ENCODE measurements at places on chromosomes 12 and 14.

- DNase-seq: no peak
Measured at GRCh38 chr14:104392001-104392395, 187.6 kb upstream of the C14orf180 start.

- no peak for DNase-seq
Measured at GRCh38 chr14:44830371-44830770, 131.4 kb downstream of the KLHL28 start.

DNA sequence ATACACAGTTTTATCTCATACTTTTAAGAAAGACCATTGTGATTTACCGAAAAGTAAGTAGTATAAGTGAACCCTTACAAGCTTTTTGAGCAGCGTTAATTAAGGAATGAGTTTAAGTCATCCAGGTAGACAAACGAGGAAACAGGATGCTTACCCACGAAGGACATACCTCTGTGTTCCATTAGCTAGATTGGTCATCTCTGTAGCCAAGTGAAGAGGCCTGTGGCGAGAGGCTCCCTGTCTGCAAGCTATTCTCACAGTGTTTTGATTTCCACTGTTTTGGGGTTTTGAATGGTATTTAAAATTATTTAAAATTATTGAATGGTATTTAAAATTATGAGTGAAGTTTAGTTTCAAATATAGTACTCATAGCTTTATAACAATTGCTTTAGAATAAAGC is 342.1 kb upstream of the RGS6 start:
- no peak for DNase-seq

- peak; percentile 59 for DNase-seq
Measured at GRCh38 chr12:80441921-80442320, 2.1 kb upstream of the PTPRQ start.

GRCh38 chr14:101151226-101151926 is 247.9 kb upstream of the RTL1 start:
- DNase-seq: no peak

GRCh38 chr14:64841121-64841651 is 38.5 kb downstream of the SPTB start:
- peak; percentile 56 for DNase-seq

GRCh38 chr12:53232646-53233461 is 845 bp upstream of the RARG start:
- peak; percentile 81 for DNase-seq

DNA sequence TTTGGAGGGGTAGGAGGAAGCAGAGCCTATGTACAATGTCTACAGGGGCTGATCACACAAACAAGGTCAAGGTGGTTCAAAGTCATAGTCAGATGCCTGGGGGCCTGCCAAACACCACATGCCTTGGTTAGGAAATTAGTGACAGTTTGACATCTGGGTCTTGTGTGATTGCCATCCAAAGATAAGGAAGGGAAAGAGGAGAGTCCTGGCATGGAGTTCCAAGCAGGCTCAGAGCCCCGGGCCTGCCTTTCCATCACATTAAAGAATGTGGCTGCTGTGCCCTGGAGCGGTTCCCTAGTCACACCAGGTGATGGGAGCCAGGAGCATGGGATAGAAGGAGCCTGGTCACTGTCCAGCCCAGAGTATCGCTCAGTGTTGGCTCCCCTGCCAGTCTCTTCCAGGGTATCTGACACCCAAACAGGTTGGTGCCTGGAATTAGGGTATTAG is 53.6 kb upstream of the BCL2L14 start:
- DNase-seq: no peak

DNA sequence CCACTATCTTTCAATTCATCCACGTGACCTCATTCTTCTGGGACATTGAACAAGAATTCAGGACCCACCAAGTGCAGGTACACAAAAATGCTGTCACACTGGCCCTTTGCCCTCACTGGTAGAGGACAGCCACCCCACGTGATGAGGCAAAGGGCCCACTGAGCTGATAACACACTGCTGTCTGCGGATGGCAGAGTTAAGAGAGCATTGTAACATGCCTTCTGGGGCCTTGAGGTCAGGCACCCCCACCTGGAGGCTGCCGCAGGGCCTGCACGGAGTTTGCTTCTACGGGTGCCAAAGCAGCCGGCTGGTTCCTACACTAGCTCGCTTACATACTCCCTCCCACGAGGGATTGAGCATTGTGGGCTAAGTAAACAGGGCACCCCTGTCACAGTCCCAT is 101.0 kb downstream of the LRIG3 start:
- DNase-seq: no peak

- no peak for DNase-seq
Measured at GRCh38 chr14:36948157-36948859, 224.1 kb downstream of the SLC25A21 start.

DNA sequence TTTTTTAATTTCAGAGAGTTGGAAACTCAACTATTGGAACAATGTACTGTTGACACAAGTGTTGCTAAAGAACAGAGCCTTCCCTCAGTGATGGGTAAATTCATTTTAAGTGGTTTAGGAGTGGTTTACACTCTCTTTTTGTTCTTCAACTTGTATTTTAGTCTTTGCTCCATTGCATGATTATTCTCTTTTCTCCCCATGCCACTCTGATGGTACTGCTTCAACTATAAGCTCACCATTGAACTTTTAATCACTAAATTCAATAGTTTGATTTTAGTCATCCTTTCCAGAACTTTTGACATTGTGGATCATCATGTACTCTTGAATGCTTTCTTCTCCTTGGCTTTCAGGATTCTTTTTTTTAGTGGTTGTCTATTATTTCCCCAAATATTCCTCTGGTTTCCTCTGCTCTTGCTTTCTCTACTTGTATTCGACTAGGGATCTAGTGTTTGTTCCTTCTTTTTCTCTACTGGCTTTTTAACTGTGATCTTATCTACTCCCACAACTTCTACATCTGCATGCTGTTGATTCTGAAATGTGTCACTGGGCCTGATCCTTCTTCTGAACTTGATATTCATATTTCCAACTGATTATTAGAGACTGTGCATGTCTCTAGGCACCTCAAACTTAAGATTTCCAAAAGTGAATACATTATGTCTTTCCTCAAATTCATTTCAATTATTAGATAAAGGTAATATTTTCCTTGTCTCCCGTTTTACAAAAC is 15.4 kb downstream of the ACTR10 start:
- no peak for DNase-seq

GRCh38 chr12:58727521-58727920 is 192.8 kb downstream of the LRIG3 start:
- peak; percentile 53 for DNase-seq
